8988T (cell line): ENCODE measurements at places on chromosomes 11 and 22.

GRCh38 chr22:35555483-35555890 lies 14.9 kb downstream of the RASD2 start:
- DNase-seq, result no peak

DNA sequence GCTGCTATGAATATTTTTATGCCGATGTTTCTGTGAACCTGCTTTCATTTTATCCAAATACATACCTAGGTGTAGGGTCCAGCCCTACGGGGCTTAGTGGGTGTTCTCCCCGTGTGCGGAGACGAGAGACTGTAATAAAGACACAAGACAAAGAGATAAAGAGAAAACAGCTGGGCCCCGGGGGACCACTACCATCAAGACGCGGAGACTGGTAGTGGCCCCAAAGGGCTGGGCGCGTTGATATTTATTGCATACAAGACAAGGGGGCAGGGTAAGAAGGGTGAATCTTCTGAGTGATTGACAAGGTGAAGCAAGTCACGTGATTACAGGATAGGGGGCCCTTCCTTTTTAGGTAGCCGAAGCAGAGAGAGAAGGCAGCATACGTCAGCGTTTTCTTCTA lies 920.1 kb downstream of the BRD1 start:
- DNase-seq, result no peak

DNA sequence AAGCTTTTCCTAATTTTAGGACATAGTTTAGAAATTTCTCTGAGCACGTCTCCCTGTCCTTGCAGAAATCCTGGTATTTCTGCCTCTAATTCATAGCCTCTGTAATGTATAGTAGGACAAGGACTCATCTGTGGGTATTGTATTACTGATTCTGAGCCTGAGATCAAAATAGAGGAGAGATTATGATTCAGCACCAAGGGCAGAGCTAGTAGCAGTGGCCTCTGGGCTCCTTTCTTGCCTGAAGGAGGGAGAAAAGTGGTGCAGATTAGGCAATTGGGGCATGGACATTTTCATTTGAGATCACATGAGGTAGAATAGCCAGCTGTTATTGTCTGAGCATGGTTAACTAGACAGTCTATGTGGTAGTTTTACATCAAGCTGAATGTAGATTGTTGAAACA lies 2.8 kb downstream of the MADD start:
- no peak for DNase-seq

- DNase-seq, result no peak
These were observed 188.3 kb upstream of the BLID start for GRCh38 chr11:122304306-122304705.

GRCh38 chr11:102615894-102616432 lies 9.2 kb downstream of the MMP20 start:
- DNase-seq, result no peak

GRCh38 chr22:44755417-44755816 lies 3.0 kb downstream of the ARHGAP8 start:
- no peak for DNase-seq

GRCh38 chr11:94147433-94147845 lies 18.8 kb downstream of the PANX1 start:
- no peak for DNase-seq

DNA sequence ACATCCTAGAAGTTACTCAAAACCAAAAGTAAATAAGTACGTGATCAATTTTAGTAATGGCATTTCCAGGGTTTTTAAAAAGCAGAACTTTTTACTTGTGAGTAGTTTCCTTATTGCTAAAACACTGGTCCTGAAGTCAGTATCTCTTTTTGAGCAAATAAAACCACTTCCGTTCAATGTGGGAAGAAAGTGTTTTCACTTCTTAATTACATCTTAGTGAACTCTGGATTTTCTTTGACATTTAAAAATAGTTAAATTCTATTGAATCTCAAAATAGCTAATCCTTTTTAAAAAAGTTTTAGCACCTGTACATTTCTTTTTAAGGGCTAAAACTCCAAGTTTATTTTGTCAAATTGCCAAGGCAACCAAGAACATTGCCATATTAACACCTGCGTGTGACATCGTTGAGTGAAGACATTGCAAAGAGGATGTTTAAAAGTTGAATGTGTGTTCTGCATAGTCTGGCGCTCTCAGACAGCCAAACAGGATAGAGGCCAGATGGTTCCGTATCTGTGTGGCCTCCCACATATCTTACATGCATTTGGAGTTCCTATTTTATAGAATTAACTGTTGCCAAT lies 17.2 kb upstream of the OR5B21 start:
- no peak for DNase-seq

DNA sequence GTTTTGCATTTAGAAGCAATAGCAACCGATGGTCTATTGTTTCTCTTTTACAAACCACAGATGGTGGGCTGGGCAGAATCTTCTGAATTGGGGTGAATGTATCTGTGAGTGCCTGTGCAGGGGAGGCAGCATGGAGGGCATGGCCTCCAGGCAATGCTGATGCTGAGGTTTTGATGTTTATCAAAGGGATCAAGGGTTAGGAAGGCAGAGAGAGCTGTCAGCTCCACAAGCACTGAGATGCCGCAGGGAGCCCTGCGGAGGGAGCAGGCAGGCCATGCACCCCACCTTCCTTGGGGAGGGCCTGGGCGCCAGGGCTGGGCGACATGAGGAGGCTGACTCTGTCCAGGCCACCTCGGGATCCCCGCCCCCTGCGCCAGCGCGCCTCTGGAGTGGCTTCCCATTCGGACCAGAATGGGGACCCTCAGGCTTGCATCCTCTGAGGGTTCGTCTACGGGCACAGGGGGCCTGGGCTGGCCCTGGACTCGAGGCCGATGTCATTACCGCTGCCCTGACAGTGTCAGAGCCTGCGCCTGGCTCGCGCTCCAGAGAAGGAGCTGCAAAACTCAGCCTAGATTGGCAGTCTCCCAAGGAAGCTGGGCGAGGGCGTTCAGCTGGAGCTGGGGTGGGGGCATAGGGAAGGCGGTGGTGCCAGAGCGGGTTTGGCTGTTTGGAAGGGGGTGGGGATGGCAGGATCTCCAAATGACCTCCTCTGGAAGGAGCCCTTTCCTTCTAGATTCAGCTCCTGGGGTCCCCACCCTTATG lies 13.9 kb upstream of the TH start:
- no peak for DNase-seq
